ENCODE measurements at places on chromosomes 2 and 18.

- DNase-seq = no peak
Measured at GRCh38 chr2:9703701-9704221, 73.0 kb upstream of the YWHAQ start.

GRCh38 chr2:185475914-185476313 lies 262.7 kb upstream of the FSIP2 start:
- DNase-seq = no peak

- DNase-seq = no peak
Measured at GRCh38 chr2:134426721-134427120, 172.8 kb downstream of the MGAT5 start.

- no peak for DNase-seq
Measured at GRCh38 chr2:43437363-43437762, 158.5 kb downstream of the THADA start.

GRCh38 chr2:15667809-15668556 lies 76.3 kb downstream of the DDX1 start:
- DNase-seq = no peak

- no peak for DNase-seq
Measured at GRCh38 chr2:102114290-102114721, 28.2 kb upstream of the IL1R1 start.

GRCh38 chr2:27074738-27075565 lies 3.5 kb upstream of the EMILIN1 start:
- DNase-seq = no peak

GRCh38 chr2:49035481-49035880 lies 118.8 kb downstream of the FSHR start:
- no peak for DNase-seq

- no peak for DNase-seq
Measured at GRCh38 chr2:24613154-24613814, 122.2 kb downstream of the NCOA1 start.

- no peak for DNase-seq
Measured at GRCh38 chr2:136297994-136298393, 180.0 kb upstream of the CXCR4 start.

DNA sequence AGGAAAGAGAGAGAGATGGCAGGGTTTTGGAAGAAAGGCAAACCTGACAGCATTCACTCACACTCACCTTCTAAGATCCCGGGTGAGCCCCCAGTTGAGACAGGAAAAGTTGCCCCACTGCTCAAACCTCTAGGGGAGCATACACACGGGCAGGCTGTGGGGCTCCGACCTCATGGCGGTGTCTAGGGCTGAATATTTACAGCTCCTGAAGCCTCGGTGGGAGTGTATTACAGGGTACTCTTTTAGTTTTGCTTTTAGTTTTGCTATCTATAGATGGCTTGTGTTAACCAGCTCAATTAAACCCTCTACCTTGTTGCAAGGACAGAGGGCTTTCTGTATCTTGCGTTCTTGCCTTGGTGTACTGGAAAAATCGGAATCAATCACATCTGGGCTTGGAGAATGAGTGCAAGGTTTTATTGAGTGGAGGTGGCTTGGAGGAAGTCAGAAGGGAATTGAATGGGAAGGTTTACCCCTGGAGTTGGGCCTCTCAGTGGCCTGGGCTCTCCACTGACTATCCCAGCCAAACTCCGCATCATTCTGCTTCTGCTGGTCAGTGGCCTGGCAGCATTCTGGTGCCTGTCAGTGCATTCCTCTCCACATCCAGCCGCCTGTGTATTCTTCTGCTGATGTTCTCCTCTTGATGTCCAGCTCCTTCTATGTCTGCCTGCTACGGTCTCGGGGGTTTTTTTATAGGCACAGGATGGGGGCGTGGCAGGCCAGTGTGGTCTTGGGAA lies 10.1 kb upstream of the IFIH1 start:
- DNase-seq = no peak

DNA sequence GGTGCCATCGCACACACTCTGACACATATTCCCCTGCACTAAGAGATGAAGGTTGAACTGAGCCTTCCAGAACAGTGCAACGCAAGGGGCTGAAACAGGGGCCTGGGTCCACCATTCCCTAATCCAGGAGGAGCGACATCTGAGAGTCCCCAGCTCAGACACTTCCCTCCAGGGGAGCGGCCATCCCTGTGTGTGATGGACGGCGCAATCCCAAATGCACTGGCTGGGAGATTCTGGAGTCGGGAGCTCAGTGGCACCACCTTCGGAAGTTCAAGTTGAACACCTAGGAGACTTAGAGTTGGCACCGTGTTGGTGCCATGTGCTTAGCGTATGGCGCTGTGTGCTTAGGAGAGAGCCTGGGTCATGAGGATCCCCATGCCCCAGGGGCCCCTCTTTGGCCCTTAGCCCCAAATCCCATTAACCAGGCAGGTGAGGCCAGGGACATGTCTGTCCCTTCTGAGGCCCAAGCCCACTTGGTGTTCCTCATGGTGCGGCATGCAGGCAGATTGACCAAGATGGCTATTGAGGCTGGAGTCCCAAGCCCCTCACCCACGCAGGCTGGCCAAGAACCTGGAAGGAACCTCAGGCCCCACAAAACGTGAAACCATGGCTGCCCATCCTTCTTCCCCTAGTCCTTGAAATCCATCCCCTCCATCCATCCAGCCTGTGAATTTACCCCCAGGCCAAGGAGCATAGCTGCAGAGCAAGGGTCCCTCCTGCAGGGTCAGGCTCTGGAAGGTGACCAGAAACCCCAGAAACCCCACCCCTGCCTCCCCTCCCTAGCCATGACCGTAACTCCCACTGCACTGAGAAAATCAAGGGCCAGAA lies 114.1 kb upstream of the OTOS start:
- no peak for DNase-seq

DNA sequence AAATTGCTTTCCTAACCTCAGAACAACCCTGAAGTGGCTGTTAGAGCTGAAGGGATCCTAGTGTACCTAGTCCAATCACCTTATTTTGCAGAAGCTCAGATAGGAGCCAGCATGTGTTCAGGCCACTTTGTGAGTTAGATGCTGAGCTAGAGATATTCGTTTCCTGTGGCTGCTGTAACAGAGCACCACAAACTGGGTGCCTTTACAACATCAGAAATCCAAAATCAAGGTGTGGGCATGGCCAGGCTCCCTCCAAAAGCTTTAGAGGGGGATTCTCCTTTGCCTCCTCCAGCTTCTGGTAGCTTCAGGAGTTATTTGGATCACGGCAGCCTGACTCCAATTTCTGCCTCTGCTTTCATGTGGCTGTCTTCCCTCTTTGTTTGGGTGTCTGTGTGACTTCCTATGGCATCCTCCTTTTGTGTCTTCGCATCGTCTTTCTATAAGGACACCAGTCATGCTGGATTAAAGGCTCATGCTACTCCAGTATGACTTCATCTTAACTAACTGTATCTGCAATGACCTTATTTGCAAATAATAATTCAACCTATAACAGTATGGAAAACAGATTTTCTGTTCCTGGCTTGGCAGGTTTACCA lies 86.3 kb upstream of the TGFA start:
- no peak for DNase-seq

DNA sequence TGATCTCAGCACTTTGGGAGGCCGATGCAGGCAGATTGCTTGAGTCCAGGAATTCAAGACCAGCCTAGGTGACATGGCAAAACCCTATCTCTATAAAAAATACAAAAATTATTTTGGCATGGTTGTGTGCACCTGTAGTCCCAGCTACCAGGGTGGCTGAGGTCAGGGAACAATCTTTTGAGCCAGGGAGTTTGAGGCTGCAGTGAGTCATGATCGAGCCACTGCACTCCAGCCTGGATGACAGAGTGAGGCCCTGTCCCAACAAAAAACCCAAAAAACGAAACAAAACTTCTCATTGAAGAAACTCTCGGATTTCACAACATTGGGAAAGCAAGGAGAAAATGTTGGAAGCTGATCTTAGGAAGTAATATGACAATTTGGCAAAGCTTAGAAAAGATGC lies 317.3 kb upstream of the MGAT5 start:
- DNase-seq = no peak

DNA sequence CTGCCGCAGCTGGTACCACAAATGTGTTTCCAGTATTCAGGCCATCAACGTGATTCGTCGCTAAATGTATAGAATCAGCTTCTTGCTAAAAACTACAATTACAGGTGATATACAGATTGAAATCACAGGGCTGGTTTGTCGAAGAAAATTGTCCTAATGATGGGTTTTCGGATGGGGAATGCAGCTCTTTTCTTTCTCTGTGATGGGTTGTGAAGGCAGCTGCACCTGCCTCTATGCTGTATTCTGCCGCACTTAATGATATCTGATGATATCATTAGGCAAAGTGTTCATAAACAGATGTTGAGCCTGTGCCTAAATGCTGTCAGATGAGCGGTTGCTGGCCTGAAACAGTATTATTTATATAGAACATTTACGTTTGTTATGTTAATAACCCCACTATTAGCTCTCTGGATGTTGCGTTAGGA lies 218.1 kb downstream of the ARHGAP15 start:
- DNase-seq = no peak

- no peak for DNase-seq
Measured at GRCh38 chr2:201157694-201158093, 25.2 kb upstream of the CASP10 start.

DNA sequence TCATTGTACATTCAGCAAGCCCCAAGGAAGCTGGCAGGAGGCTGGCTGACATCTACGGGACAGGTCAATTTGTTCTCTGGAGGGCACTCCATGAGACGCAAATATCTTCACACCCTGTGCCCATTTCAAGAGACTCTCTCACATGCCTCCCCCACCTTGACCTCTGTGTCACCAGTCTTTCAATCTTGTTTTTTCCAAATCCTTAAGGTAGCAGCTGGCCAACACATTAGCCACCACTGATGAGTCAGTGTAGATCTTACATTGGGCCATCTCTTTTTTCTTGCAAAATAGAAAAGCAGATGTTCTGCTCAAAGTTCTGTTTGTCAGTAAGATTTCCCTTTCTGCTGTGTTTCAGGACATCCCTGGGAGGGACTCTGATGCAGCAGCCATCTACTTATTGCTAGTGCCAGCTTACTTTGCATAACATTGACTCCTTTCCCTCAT lies 1.7 kb upstream of the DPP4 start:
- no peak for DNase-seq

DNA sequence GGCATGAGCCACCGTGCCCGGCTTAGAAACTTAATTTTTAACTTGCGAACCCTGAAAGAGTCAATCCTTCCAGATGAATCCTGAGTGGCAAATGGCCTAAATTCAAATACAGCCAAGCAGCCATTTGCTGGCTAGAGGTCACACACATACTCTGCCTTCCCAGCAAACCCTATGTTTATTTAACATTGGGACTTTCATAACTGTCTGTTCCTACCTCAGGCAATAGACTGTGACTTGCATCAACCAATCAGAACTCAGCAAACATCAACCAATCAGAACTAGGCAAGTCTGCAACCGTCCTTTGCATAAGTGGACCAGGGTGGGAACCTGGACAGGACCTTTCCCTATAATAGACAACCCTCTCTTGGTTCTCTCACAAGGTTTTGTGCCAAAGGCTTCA lies 127.5 kb downstream of the DTNB start:
- no peak for DNase-seq

DNA sequence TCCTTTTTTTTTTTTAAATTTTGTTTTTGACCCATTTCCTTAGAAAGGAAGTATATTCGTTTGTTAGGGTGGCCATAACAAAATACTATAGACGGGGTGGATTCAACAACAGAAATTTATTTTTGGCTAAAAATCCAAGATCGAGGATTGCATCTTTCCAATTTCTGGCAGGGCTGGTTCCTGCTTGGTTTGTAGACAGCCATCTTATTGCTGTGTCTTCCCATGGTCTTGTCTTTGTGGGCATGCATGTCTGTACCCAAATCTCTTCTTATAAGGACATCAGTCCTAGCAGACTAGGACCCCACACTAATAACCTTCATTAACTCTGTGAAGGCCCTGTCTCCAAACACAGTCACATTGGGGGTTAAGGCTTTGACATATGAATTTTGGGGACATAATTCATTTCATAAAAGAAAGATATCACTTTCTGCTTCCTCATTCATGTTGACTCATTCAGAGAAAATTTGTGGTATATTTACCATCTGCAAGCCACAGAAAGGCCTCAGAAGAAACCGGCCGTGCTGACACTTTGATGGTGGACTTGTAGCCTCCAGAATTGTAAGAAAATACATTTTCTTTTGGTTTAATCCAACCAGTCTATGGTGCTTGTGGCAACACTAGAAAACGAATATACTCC lies 262.1 kb downstream of the LPIN1 start:
- DNase-seq = no peak

GRCh38 chr2:200130762-200131166 lies 175.4 kb downstream of the MAIP1 start:
- no peak for DNase-seq

DNA sequence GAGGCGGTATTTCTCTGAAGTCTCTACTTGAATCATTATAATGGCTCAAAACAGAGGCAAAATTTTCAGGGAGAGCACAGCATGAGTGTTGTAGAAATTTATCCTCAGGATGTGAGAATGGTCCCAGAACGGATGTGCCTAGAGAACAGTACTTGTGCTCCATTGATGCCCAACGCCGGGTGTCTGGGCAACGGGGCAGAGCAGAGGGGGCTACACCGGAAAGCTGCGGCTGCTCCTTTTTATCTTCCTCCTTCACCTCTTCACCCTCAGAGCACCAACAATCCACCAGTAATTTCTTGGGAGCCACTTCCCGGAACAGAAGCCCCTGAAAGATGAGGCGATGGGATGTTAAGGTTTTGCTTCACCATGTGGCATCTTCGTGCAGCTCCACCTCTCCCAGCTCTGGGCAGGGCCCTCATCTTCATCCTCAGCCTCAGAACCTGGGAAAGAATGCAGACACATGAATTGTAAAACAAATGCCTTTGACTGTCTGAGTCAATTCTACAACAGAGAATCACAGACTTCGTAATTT lies 71.5 kb downstream of the PTGR3 start:
- DNase-seq = no peak

- no peak for DNase-seq
Measured at GRCh38 chr2:237702441-237703391, 75.3 kb downstream of the LRRFIP1 start.

- no peak for DNase-seq
Measured at GRCh38 chr2:196915507-196916189, 10.9 kb downstream of the PGAP1 start.

GRCh38 chr2:144659731-144660275 lies 139.9 kb upstream of the ZEB2 start:
- DNase-seq = no peak

GRCh38 chr18:64090876-64091275 lies 58.0 kb downstream of the LINC00305 start:
- no peak for DNase-seq

- no peak for DNase-seq
Measured at GRCh38 chr2:216606551-216607276, 26.5 kb upstream of the IGFBP2 start.
